Bronchial smooth muscle cell (primary cell): ENCODE measurements at places on chromosomes 6 and 20. TPM values are rescaled to one million over a fixed set of nuclear protein-coding genes. Genes with fewer than 3 reads are reported as not detected.

Gene CLPSL1
- total RNA-seq, result not detected in 2 replicates

Gene ADGRG6
- under 0.01 and 0.32 TPM in 2 replicates for total RNA-seq

Gene PNLDC1
- 2.0 TPM in 1 of 2 replicates, not detected in the other for total RNA-seq

Gene TFAP2D
- total RNA-seq, result not detected in 2 replicates

Gene HEBP2
- total RNA-seq, result 11.2 and 24.9 TPM in 2 replicates

Gene UBE2C
- 1.9 and 3.9 TPM in 2 replicates for total RNA-seq

Gene PRICKLE4
- 0.16 TPM in 1 of 2 replicates, not detected in the other for total RNA-seq

Gene GFRAL
- total RNA-seq, result not detected in 2 replicates

Gene IL17A
- not detected in 2 replicates for total RNA-seq

Gene HS3ST5
- not detected in 2 replicates for total RNA-seq

Gene CDH4
- 0.32 TPM in 1 of 2 replicates, not detected in the other for total RNA-seq

Gene SNRPB2
- 32.3 and 45.7 TPM in 2 replicates for total RNA-seq

Gene TPD52L1
- total RNA-seq, result 7.4 TPM in 2 replicates

Gene LHFPL5
- total RNA-seq, result not detected in 2 replicates

Gene SPEF1
- 0.16 and 0.26 TPM in 2 replicates for total RNA-seq

Gene GPX5
- total RNA-seq, result not detected in 2 replicates

Gene RHAG
- under 0.01 TPM in 1 of 2 replicates, not detected in the other for total RNA-seq

Gene ECT2L
- total RNA-seq, result 0.09 and 0.16 TPM in 2 replicates

Gene MAP1LC3A
- total RNA-seq, result 16.1 and 16.3 TPM in 2 replicates

Gene ZFP57
- total RNA-seq, result 2.8 TPM in 1 of 2 replicates, not detected in the other

Gene NKAPL
- 0.26 and 2.0 TPM in 2 replicates for total RNA-seq

Gene APOM
- total RNA-seq, result 1.6 and 1.8 TPM in 2 replicates

Gene GGTLC1
- not detected in 2 replicates for total RNA-seq

Gene BNIP5
- under 0.01 TPM in 1 of 2 replicates, not detected in the other for total RNA-seq

Gene TFAP2B
- total RNA-seq, result not detected in 2 replicates

Gene RBM24
- total RNA-seq, result 0.16 and 1.4 TPM in 2 replicates

Gene SLC22A16
- not detected in 2 replicates for total RNA-seq
